ENCODE measurements at places on chromosomes 1 and 21.
A peak's percentile ranks its signal among the peaks of the same experiment; 100 is the strongest.

GRCh38 chr1:230248016-230248888 lies 177.9 kb downstream of the PGBD5 start:
- no peak for DNase-seq

GRCh38 chr1:92473781-92474495 lies 12.8 kb downstream of the GFI1 start:
- no peak for DNase-seq

DNA sequence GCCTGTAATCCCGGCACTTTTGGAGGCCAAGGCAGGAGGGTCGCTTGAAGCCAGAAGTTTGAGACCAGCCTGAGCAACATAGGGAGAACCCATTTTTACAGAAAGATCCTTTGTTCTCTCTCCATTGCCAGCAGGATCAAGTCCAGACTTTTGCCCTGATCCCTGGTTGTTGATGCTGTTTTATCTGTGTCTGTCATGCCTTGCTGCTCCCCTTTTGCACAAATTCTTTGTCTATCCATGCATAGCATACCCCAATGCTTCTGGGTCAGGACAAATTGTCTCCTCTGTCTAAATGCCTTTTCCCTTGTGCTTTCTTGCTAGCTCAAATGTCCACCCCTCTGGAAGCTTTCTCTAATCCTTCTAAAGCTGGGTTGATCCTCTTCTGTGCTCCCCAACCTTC lies 25.3 kb upstream of the FAAH start:
- no peak for DNase-seq

DNA sequence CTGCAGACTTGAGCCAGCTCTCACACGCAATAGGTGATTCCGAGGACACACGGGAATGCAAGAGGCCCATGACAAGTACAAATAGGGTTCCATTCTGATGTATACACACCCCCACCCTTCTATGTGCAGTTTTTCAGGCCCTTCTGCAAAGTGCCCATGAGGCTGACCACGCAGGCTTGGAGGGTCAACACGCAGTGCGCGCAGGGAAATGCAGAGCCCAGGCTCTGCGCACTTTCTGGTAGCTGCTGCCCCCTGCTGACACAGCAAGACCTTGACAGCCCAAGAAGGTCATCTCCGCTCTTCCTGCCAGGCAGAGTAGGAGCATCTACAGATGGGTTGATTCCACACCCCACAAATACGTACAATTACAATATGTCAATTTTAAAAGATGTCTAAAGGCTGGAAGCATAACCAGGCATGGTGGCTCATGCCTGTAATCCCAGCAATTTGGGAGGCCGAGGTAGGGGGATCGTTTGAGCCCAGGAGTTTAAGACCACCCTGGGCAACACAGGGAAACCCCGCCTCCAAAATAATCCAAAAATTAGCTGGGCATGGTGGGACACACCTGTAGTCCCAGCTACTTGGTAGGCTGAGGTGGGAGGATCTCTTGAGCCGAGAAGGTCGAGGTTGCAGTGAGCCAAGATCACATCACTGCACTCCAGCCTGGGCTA lies 18.5 kb downstream of the SH3BP5L start:
- no peak for DNase-seq

DNA sequence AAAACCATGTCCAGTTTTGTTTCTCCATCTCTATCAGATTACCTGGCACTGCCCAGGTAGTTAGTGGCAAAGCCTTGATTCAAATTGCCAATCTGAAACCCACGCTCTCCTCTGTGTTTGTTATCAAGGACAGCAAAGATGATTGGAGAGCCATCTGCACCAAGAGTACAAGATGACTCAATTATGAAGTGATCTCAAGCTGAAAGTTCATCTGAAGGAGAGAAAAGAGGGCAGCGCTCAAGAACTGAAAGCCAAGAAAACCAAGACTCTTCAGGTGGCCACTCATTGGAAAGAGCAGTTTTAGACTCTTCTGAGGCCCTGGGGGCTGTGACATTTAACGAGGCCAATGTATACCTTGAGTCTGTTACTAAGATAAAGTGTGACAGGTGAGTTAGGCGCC lies 13.8 kb downstream of the RXRG start:
- DNase-seq: no peak

DNA sequence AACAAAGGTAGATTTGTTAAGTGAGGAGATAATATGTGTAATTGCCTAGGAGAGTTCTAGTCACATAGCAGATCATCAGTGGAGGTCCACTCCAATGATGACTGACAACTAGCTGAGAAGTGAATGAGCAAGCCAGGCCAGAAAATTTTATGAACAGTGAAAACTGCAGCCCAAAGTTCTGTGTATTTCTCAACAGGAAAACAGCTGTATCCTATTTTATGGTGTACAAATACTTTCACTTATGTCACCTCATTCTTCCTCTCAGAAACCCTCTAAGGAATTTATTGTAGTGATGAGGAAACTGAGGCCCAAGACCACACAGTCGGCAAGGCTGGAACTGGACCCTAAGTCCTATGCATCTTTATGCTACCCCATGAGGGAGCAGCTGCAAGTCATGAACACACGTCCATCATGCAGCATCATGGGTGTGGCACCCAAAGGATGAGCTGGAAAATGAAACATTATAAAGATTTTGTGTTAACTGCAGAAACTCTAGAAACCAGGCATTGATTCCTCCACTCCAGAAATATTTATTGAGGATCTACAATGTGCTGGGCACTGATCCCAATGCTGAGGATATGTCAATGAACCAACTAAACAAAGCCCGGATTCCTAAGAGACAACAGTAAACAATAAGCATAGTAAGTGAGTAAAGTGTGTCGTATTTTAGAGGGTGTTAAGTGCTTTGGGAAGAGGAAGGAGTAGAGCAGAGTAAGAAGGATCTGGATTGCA lies 99.5 kb upstream of the DUSP10 start:
- no peak for DNase-seq

- DNase-seq: no peak
Measured at GRCh38 chr1:65980237-65980636, 187.5 kb downstream of the PDE4B start.

DNA sequence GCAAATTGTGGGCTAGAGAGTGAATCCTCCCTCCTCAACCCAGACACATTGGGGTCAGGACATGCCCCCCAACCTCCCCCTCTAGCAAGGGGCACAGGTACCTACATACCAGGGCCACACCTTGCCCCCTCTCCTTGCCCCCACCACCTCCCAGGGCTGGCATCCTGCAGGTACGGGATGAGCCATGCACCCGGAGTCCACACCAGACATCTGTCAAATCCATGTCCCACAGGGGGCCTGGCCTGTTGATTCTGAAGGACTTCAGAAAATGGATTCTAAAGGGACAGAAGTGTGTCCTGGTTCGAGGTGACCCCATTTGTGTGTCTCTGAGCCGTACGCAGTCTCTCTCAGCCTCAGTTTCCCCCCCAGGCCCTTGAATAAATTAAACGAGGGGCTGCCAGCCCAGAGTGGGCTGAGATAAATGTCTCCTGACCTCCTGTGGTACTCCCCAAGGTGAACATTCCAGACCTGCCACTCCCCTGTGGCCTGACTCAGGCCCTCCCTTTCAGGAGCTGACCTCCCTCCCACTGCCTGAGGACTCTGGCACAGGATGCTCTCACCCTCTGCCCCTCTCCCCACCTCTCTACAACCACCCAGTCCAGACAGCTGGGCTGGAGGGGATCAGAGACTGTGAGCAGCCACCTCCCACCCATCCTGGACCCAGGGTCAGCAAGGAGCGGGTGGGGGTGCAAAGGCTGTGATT lies 94.5 kb downstream of the EPHB2 start:
- no peak for DNase-seq

- DNase-seq: no peak
Measured at GRCh38 chr1:33300673-33301072, 20.2 kb downstream of the A3GALT2 start.

DNA sequence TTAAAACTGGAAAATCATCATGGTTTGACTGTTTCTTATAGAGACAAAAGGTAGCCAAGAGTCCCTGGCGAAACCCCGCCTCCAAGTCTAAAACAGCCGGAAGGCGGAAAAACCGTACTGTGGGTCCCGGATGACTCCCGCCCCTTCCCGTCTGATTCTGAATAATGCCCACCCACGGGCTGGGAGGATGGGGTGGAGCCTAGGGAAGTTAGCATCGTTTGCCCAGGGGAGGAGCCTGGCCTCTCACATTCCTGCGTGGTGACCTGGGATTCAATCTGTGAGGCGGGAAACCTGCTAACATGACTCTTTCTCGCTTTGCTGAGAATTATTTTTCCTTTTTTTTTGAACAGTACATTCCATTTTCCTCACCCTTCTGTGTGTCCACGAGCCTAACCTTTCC lies 124.9 kb downstream of the KCNK1 start:
- DNase-seq: no peak

DNA sequence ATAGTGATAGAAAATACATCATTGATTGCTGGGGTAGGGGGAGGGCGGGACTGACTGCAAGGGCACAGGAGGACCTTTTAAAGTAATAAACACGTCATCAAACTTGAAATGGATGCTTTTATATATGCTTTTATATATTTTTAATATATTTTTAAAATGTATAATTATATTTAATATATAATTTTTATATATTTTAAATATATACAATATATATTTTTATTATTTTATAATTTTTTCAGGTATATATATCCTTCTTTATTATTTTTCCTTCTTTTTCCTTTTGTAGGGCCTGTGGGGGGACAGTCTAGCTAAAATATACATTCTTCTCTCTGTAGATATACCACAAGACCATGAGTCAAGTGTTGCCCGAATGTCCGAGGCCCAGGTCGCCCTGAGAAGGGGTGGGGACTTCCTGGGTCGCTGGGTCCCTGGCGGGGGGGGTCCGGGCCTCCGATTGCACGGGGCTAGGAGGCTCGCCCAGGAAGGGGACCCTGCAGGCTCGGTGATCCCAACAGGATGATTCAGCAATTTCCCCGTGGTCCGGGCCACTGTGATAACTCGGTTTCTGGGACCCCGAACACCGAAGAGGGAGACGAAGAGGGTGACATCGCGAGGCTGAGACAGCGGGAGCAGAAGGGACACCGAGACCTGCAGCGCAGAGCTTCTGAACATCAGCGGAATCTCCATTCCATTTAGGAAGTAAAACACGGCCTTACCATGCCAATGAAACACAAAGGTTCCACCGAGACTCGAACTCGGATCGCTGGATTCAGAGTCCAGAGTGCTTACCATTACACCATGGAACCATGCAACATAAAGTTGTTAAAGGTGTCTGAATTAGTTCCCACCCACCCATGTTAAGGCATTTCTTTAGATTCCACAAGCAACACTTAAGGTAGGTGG lies 112.5 kb upstream of the NBPF11 start:
- DNase-seq: no peak

DNA sequence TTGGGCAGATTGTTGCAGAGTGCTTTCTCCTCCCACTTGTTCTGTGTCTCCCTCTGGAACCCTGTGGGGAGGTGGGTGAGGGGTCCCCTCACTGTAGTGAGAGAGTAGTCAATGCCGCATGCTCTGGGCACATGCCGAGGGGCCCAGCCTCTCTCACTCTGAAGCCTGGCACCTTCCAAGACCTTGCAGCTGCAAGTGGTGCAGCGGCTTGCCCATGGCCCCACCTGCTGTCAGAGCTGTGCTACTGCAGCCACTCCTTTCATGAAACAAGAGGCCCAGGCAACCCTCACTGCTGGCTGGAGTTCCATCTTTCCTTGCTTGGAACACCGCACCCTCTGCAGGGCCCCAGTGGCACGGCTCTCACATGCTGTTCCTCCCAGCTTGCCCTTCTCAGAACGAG lies 58.4 kb upstream of the COL6A1 start:
- no peak for DNase-seq

GRCh38 chr1:12275370-12275769 lies 45.5 kb downstream of the VPS13D start:
- DNase-seq: no peak

- no peak for DNase-seq
Measured at GRCh38 chr1:39277879-39278278, 73.4 kb downstream of the MACF1 start.

- DNase-seq: no peak
Measured at GRCh38 chr1:190663962-190664361, 186.3 kb upstream of the BRINP3 start.

DNA sequence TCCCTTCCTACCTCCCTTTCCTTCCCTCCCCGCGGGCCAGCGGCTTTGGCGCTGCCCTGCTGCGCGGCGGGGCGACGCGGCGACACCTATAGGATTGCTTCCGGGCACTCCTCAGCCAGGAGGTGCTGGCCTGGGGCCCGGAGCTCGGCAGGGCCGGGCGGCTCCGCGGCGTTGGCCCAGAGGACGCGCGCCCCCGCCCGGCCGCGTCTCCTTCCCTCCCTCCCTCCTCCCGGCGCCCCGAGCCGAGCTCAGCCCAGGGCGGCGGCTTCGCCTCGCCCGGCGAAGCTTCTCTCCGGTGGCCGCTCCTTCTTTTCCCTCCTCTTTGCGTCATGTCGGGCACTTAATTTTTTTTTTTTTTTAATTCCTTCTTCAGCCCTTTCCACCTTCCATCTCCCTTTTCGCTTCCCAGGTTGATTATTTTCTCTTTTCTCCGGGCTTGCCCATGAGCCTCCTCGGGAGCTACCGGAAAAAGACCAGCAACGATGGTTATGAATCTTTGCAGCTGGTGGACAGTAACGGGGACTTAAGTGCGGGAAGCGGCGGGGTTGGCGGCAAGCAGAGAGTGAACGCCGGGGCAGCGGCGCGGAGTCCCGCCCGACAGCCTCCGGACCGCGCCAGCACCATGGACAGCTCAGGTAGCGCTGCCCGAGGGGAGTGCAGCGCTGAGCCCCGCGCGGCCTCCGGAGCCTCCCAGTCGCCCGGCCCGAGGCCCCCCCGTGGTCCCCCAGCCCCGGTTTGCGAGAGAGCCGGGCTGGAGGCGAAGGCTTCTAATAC lies at the start of gene DNAJC6:
DNAJC6 (plus strand) TSS at position 240 of the 774 bp plus-strand sequence; CDS start at position 443, 203 bp downstream.
- peak; percentile 42 for DNase-seq

- DNase-seq: no peak
Measured at GRCh38 chr1:73604211-73604610, 593.8 kb downstream of the LRRIQ3 start.

DNA sequence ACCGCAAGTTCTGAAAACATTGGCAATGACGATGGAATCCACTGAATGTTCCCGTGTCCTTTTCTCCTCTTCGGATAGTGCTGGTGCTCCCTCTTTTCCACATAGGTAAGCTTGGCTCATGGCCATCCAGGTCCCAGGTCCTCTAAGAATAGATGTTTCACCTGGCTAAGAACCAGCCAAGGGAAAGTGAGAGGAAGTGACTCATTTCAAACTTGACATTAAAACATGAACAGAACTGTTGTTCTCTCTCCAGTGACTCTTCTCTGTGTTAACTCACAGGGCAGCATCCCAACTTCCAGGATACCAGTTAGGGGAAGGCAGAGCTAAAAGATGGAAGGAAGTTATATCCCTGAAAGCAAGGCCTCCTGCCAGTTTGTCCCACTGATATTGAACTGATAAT lies 493.8 kb upstream of the CHRM3 start:
- DNase-seq: no peak

DNA sequence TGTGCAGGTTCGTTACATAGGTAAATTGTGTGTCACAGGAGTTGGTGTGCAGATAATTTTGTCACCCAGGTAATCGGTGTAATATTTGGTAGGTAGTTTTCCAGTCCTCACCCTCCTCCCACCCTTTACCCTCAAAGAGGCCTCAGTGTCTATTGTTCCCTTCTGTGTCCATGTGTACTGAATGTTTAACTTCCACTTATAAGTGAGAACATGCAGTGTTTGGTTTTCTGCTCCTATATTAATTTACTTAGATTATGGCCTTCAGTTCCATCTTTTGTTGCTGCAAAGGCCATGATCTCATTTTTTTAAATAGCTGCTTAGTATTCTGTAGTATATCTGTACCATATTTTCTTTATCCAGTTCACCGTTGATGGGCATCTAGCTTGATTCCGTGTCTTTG lies 87.3 kb downstream of the RPS6KC1 start:
- peak; percentile 99 for DNase-seq
